Glutamatergic neuron (in vitro differentiated cells): ENCODE measurements at places on chromosomes 12 and 14. TPM values are rescaled to one million over a fixed set of nuclear protein-coding genes. Genes with fewer than 3 reads are reported as not detected.

VRTN gene
- total RNA-seq, result 0.15 TPM

NXPH4 gene
- 10.5 TPM for total RNA-seq

NGB gene
- total RNA-seq, result 0.22 TPM

TNFAIP2 gene
- total RNA-seq, result 4.3 TPM

TAS2R43 gene
- total RNA-seq, result 1.5 TPM

CLMN gene
- total RNA-seq, result 17.6 TPM

KLRC3 gene
- not detected for total RNA-seq

GRCh38 chr14:71478542-71478941 lies 453.7 kb upstream of the RGS6 start:
- peaks cover 8% of the 10 kb centered on the region for H3K4me1 ChIP-seq
- no peak overlapping the region for H3K27ac ChIP-seq
- H3K27me3 ChIP-seq, result no peaks in the 10 kb centered on the region
- H3K4me3 ChIP-seq, result no peak overlapping the region
- H3K36me3 ChIP-seq, result no peaks in the 10 kb centered on the region
- DNase-seq, result no peak

DNA sequence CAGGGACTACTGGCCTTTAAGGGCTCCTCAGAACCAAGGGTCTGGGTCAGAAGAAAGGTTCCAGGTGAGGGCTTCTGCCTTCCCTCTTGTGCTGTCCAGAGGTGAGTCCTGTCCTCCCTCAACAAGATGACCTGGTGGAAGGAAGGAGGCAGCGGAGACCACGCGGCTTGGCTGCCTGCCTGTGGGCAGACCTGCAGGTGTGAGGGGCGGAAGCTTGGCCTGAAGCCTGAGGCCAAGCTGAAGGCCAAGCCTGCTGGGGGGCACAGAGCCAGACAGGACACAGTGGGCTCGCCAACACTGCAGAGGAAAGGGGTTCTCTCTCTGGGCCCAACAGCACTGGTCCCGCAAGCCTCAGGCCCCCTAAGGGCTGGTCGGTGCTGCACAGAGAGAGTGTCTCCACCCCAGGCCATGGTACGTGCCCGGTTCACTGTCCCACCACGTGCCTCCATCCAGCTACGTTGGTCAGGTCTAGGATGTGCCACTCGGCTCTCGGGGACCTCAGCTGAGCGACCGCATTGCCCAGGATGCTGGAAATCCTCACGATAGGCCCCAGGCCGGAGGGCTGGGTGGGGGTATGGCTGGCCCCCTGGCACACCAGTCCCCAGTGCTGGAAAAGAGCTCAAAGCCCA lies 170.0 kb upstream of the PRMT8 start:
- H3K27me3 ChIP-seq, result peaks cover 5% of the 10 kb centered on the region
- no peak overlapping the region for H3K4me3 ChIP-seq

DNA sequence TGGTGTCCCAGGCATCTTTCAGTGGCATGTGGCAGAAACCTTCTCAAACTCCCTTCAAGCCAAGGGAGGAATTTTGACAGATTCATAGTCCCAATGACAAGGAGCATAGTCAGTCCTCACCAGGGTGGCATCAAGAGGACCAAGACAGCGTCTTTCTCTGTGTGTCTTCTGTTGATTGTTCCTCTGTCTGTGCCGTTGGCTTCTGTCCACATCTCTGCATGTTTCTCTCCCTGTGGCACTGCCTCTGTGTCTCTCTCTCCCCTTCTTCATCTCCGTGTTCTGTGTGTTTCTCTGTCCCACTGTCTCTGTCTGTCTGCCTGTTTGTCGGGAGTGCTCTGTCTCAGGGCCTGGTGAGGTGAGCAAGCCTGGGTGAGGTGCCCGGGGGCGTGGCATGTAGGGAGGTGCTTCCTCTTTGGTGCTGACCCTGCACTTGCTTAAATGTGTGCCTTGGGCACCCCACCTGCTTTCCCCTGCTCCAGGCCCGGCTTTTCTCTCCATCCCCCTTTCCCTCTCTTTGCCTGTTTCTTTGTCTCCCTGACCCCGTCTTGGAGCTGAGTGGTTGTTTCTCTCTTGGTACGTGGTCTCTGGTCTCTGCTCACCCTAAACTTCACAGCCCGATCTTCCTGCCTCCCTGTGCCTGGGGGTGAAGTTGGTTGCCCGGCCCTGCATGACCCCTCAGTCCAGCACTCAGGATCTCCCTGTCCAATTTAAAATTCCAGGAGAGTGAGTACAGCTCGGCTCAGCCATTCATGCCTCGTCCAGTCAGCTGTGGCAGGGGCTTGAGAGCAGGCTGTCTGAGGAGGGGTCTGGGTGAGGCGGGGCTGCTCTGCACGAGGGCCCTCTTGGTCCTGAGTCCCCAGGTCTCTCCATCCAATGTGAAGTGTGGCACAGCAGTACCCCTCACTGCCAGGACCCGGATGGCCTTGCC lies 28.5 kb downstream of the JDP2 start:
- no peak overlapping the region for H3K27ac ChIP-seq
- peaks cover 5% of the 10 kb centered on the region for H3K36me3 ChIP-seq
- peaks cover 1% of the 10 kb centered on the region for H3K4me1 ChIP-seq
- H3K27me3 ChIP-seq, result peaks cover 7% of the 10 kb centered on the region
